Fibroblast of the aortic adventitia (primary cell): ENCODE measurements at places on chromosomes 6 and 20.

DNA sequence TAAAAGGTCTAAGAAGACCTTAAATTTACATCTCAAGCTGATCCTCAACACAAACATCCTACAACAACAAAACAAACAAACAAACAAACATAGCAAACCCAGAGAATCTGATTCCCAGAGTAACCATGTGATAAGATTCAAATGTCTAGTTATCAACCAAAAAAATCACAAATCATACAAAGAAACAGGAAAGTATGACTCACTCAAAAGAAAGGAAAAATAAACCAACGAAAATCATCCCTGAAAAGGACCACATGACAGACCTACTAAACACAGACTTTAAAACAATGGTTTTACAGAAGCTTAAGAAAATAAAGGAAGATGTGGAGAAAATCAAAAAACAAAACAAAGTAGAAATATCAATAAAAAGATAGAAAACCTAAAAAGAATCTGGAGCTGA is 18.1 kb downstream of the VNN1 start:
- no peak for DNase-seq

DNA sequence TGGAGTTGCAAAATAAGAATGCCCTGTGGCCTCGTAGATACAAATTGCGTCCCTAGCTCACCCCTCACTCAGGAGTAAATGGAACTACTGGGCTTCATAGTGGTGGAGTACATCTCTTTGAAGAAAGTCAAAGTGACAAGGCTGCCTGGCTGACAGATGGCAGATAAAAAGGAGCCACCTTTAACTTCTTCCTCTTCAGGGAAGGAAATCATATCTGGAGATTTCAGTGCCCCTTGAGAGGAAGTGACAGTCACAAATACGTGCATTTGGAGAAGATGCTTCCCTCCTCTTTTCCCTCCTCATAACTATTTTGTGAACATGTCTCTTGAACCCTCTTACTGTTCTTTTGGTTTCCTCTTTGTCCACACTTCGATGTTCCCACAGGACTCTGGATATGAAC is 43.2 kb downstream of the PPP1R3G start:
- no peak for DNase-seq

DNA sequence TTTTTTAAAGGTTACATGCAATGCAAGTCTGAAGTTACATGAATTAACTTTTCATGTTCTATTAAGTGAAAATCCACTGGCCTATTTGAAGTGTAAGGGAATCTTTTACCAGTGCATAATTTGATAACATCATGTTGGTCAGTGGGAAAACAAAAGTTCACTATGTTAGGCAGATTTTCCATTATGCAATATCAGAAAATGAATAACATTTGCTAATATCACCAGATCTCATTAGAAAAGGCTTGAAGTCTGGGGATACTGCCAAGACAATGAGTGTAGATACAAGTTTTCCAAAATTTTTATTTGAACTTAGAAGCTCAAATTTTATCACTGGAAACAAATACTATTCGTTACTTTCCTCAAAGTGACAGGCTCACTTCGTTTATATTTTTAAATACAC is 296.4 kb upstream of the CDH4 start:
- DNase-seq, result no peak

DNA sequence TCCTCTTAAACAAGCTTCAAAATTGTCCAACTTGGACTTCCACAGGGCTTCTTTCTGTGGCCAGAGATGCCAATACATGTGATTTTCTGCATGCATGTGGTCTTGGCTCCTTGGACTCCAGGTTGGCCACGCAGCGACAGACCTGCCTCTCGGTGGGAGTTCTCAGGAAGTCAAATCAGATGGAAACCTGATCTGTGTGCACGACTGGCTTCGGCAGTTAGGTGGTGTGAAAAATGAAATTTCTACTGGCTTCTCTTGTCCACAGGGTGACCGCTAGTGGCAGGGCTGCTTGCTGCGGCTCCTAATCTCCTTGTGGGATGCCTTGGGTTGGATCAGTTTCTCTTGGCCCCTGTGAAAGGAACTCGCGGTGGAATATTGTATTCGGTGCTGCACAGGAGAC is 57.3 kb downstream of the PHACTR3 start:
- no peak for DNase-seq

- DNase-seq, result no peak
Measured at GRCh38 chr20:11267762-11268335, 594.0 kb upstream of the JAG1 start.

DNA sequence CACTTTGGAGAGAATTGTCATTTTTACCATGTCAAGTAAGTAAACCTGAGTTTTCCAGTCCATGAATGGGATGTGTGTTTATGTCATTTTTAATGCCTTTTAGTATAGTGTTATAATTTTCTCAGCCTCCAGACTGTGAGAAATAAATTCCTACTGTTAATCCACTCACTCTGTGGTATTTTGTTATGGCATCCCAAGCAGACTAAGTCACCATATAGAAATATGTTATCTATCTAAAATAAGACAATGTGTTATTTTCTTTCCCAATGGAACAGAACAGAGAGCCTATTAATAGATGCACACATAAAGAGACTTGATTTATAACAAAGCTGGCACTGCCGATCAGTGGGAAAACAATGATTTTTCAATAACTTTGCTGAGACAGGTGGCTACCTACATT is 70.2 kb upstream of the SLC4A11 start:
- DNase-seq, result no peak
